ENCODE measurements at places on chromosomes 2 and 18.

DNA sequence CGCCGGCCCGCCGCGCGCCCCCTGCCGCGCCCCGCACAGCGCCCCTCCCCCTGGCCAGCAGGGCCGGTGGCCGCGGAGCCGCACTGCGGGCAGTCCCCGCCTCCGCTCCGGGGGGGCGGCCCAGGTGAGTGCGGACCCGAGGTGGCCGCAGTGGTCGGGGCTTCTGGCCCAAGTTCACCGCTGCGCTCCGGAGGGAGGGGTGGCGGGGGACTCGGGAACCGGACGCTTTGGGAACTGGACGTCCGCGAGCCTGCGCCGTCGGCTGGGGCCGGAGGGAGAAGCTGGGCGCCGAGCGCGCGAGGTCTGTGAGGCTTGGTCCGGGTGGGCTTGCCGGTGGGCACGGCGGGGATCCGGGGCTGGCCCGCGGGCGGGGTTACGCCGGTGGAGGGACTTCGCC is 591 bp upstream of the LDLRAD4 start:
- no peak for DNase-seq

DNA sequence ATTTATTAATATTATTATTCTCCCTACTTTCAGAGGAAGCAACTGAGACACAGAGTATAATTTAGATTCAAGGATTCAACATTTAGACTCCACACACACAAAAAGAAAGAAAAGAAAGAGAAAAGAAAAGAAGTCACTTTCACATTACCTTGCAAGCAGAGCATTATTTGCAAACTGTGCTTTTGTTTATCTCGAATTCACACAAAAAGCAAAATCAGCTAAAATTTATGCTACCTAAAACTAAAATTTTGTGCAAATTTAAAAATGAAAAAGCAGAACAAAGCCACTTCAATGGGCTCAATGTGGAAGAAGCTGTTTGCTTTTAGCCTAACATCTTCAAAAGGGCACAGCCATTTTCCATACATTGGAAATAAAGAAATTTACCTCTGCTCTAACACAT is 1282.7 kb upstream of the GYPC start:
- no peak for DNase-seq

- DNase-seq = no peak
Measured at GRCh38 chr2:29226375-29226774, 111.2 kb downstream of the CLIP4 start.

DNA sequence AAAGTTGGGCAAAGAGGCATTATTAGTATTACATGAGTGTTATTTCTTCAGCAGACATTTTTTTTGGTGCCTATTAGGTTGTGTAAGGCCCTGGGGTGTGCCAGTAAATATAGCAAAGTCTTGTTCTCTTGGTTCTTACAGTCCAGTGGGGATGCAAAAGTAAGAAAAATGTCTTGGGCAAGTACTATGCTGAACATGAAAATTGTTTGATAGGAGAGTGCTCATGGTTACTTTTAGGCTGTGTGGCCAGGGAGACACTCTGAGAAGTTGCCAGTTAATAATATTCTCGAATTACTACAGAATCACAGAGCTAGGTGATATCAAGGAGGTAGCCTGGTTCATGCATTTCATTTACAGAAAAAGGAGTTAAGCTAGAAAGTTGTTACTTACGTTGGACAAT is 1.9 kb downstream of the AGFG1 start:
- no peak for DNase-seq

DNA sequence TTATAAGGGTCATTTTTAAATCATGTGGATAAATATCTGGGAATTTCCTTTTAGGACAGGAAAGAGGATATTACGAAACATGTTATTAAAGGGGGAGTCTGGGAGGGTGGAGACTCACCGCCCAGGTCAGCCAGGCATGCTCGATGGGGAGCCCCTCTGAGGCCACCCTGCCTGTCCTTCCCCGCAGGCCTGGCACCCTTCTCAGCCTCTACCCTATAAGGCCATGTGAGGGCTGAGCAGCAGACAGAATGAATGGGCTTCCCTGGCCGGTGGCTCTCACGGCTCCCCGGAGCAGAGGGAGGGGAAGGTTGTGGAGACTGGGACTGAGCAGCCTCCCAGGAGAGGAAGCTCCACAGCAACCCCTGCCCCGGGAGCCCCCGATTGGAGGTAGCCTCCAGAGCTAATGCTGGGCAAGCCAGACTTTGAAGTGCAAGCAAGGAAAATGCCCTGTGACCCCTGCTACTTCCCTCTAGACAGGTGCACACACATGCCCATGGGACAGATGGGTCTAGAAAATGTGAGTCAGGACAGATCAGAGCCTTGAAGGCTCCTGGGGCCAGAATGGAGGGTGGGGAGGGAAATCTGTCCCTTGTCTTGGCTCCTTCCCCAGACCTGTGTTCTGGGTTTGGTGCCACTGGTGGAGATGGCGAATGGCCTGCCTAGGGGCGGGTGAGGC is 13.2 kb upstream of the ARMC9 start:
- no peak for DNase-seq

DNA sequence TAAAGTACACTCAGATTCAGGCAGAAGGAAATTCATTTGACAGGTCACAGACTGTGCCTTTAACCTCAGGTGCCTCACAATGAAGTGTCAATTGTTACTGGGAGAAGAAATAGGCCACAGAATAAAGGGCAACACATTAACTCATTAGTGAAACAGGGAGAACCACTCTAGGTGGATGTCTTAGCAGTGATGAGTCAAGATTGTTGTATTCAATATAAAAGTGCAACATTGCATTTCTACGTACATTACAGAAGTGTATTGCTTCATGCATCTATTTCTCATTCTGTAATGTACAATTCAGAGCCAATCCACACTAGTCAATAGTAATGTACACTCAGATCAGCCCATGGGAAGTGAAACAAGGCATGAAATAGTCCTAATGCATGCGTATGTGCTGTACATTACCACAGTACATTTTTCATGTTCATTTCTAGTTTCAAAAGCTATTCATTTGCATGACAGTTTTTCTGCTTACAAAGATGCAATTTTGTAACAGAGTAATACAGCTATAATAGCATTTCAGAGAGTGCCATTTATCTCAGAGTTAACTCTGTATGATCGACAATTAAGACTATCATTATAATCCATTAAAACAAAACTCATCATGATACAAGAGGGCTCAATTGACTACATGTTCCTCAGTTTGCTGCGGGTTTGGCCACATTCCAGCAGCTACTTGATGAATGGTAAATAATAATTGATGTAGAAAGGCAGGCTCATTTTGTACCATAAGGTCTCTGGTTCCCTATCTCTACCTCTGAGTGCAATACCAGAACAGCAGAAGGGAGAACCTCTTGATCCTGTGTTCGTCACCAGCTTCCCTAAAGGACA is 12.2 kb upstream of the ARL5A start:
- DNase-seq = no peak

- DNase-seq = no peak
Measured at GRCh38 chr2:25655316-25655715, 18.1 kb downstream of the DTNB start.

GRCh38 chr18:64712035-64712434 is 563.1 kb upstream of the LINC00305 start:
- no peak for DNase-seq

GRCh38 chr2:15281681-15282080 is 279.5 kb downstream of the NBAS start:
- no peak for DNase-seq

- no peak for DNase-seq
Measured at GRCh38 chr2:208024091-208024490, 1.2 kb downstream of the PLEKHM3 start.

DNA sequence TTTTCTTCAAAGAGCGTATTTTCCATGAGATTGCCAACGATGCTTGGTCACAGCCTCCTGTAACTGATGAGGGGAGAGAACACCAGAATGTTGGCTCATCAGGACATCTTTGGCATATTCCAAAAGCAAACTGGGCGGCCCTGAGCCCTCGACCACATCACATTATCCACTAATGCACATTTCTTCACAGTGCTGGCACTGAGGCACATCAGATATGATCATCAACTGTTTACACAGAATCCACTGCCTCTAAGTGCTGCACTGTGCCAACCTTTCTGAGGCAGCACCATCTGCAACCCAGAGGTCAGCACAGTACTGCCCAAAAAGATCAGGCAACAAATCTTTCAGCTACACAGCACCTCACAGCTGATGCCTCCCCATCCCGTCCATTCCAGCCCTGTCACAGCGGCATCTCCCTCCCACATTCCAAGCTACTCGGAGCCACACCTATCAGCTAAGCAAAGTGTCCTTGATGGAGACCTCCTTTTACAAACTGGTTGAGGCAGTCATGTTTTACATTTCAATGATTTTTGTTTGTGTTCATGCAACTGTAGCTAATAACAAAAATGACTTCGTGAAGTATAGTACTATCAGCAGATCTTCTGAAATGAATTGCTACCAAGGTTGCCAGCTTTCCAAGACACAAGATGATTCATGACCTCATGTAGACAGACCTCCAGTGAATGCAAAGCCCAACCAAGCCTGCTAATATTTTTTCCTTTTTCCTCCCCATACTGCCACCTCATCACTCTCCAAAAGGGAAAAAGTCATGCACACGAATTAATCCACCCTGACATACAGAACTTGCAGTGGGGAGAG is 32.3 kb downstream of the MYO5B start:
- DNase-seq = no peak

DNA sequence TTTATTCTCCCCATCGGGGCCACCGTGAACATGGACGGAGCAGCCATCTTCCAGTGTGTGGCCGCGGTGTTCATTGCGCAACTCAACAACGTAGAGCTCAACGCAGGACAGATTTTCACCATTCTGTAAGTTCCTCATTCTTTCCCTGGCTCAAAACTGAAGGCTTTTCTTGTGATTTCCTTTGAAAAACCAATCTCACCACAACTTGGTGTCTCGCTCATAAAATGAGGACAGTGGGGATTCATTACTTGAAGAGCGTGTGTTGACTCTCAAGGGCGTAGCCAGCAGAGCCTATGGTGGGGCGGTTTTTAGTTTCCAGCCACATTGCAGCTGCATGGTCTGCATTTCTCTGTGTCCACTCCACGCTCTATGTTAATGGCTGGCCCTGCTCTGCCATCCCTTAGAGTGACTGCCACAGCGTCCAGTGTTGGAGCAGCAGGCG is 29.0 kb downstream of the SLC1A4 start:
- DNase-seq = no peak

DNA sequence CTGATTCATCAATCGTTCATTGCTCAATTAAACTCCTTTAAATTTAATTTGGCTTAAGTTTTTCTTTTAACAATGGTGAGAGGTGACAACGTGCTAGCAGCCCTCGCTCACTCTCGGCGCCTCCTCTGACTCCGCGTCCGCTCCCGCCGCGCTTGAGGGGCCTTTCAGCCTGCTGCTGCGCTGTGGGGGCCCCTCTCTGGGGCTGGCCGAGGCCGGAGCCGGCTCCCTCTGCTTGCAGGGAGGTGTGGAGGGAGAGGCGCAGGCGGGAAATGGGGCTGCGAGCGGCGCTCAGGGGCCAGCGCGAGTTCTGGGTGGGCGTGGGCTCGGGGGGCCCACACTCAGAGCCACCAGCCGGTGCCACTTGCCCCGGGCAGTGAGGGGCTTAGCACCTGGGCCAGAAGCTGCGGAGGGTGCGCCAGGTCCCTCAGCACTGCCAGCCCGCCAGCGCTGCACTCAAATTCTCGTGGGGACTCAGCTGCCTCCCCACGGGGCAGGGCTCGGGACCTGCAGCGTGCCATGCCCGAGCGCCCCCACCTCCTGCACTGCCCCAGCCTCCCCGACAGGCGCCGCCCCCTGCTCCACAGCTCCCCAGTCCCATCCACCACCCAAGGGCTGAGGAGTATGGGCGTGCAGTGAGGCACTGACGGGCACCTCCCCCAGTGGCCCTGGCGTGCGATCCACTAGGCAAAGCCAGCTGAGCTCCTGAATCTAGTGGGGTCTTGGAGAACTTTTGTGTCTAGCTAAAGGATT is 19.6 kb downstream of the ANKMY1 start:
- DNase-seq = no peak

GRCh38 chr2:8442833-8443486 is 238.9 kb upstream of the ID2 start:
- DNase-seq = no peak

- no peak for DNase-seq
Measured at GRCh38 chr2:156005531-156005930, 327.0 kb downstream of the NR4A2 start.

DNA sequence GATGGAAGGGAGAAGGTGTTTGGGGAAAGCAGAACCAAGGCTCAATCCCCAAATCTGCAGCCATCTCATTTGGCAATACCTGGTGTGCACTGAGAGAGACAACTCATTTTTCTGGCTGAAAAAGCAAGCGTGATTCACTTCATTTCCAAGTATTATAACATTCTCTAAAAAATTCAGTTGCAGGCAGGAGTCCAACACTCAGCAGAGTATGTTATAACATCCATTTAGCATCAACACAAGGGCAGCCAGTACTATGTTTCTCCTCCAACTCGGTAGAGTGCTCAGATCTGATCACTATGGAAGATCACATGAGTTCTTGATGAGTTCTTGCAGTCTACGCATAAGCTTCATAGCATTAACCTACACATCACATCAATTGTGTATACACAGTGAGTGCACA is 99.4 kb upstream of the PID1 start:
- no peak for DNase-seq

GRCh38 chr18:29465526-29465925 is 1288.6 kb upstream of the CDH2 start:
- no peak for DNase-seq

DNA sequence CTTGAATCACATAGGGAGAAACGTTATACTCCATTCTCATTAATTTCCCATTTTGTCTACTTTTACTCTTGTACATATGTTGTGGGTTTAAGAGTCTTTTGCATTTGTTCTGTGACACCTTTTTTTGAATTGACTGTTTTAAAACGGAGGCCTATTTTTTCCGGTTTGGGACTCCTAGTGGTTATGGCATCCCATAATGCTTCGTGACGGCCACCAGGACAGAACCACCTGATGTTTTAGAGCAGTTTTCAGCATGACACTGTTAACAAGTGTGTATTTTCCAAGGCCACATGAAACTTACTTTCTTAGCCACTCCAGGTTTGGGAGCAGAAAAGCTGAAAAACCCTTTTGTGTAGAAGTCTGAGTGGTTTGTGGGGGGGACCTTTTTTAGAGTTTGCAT is 8.4 kb downstream of the SOX11 start:
- DNase-seq = no peak

DNA sequence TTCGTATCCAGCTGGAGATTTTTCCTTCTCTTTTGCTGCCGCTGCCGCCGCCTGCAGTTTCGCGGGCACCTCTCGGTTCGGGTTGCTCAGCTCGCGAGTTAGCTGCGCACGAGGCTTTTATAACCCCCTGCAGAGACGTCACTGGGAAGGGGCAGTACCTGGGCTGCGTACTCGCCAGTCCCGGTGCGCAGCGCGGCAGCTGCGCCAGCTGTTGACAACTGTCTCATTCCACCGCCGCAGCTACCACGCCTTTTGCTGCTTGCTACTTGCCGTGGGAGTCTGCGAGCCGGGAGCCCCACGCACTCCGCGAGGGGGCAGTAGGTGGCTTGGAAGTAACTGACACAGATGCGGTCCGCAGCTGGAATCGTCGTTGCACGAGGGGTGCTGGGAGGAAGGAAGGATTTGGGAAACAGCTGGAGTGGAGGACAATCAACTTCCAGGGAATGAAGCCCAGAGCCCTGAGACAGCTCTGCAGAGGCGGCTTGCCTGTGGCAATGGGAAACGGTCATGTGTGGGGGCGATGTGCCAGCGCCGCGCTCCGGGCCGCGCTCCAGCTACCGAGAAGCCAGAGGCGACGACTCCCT is at the start of gene TACR1:
Gene TACR1 (minus strand): TSS at position 93 of the 584 bp plus-strand sequence. CDS start 586 bp downstream, outside the sequence.
- no peak for DNase-seq

- DNase-seq = no peak
Measured at GRCh38 chr2:108417254-108417653, 31.8 kb upstream of the GCC2 start.

GRCh38 chr2:8462899-8463648 is 218.8 kb upstream of the ID2 start:
- no peak for DNase-seq

- DNase-seq = no peak
Measured at GRCh38 chr2:121828281-121828731, 72.9 kb downstream of the TSN start.

GRCh38 chr2:100561191-100561590 is 1.6 kb upstream of the PDCL3 start:
- DNase-seq = no peak

Data from HS-5 (cell line).